Activated T-helper 1 cell treated with Interleukin-2 at 50 U/mL for 16 hours (primary cell): ENCODE measurements at places on chromosomes 3 and 15.

- DNase-seq: no peak
These were observed 115.9 kb downstream of the TOP2B start for GRCh38 chr3:25548836-25549235.

- no peak for DNase-seq
These were observed 56.2 kb upstream of the LEKR1 start for GRCh38 chr3:156769721-156770654.

DNA sequence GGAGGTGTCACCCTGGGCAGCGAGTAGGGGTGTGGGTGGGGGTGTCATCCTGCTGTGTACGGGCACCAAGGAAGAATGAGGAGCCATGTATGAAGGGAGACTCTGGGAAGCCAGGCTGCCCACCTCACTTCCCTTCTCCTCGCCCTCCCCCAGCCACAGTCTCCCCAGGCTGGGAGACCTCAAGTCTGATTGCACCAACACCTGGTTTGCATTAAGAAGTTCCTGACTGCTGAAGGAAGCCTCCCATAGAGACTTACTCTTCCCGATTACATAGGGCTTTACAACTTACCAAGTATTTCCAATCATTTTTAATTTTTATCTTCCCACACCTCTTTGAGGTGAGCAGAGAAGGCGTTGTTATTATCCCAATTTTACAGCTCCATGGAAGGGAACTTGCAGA lies 29.5 kb upstream of the SMAD3 start:
- DNase-seq: no peak

GRCh38 chr15:85354461-85354860 lies 25.9 kb upstream of the AKAP13 start:
- no peak for DNase-seq

DNA sequence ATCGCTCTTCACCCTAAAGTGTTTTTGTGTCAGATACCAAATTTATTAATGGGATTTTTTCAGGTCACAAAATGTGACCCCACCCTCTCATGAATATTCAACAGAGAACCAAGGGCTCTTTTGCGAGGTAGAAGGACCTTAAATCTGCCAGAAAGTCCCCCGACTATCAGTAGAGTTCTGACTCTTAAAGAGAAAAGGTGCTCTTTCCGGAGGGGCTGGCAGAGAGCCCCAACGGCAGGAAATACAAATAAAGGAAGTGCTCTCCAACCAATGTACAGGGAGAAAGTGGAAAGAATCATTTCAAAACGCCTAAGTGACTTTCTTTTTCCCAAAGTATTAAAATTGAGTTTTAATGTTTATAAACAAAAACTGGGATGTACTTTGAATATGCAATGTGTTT lies 517.2 kb downstream of the FOXP1 start:
- no peak for DNase-seq

- no peak for DNase-seq
These were observed 5.9 kb downstream of the ARHGEF3 start for GRCh38 chr3:56795829-56796185.
